Hippocampal formation (tissue), 2 donors: ENCODE measurements at places on chromosomes 1 and 21.

DNA sequence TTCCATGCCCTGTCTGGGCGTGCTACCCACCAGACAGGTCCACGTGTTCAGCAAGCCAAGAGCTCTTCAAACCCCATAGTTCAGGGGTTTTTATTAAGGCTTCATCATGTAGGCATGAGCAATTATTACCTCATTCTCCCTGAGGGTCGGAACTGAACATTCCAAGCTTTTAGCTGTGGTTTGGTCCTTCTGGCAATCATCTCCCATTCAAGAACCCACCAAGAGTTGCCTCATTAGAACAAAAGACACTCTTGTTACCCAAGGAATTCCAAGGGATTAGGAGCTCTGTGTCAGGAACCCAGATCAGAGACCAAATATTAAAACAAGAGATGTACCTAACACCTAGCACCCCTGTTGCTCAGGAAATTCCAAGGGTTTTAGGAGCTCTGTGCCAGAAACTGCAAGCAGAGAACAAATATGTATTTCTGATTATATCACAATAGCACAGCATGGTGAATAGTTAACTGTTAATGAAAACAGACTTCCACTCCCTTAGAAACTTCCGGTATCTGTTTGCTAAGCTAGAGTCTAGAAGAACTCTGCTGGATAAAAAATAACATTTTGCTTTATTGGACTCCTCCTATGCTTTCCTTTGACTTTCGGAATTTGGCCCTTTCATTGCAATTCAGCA is 201.2 kb upstream of the L1TD1 start:
- no peak for DNase-seq

GRCh38 chr1:56550138-56550858 is 29.1 kb downstream of the PLPP3 start:
- DNase-seq = no peak

- no peak for DNase-seq
Measured at GRCh38 chr21:29155118-29155932, 24.9 kb downstream of the MAP3K7CL start.

DNA sequence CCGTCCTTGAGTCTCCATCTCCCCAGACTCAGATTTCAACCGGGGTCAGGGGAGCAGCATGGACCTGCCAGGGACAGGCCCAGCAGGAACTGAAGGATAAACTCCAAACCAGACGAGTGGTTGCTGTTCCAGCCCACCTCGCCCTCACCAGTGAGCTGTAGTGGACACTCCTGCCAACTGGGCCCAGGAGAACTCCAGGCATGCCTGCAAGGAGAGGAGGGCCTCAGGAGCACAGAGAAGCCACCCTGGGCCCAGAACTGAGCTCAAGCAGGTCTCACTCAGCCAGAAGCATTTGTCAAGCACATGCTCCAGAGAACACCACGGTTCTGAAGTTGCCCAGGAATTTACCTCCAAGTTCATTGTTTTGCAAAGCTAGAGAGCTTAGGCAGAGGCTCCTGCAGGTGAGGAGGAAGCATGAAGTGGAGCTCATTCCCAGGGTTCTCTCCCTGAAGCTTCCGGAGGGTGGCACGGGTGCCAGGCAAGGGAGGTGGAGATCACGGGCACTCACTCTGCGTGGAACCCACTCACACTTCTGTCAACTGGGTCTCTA is 61.0 kb downstream of the MATN1 start:
- DNase-seq = no peak

DNA sequence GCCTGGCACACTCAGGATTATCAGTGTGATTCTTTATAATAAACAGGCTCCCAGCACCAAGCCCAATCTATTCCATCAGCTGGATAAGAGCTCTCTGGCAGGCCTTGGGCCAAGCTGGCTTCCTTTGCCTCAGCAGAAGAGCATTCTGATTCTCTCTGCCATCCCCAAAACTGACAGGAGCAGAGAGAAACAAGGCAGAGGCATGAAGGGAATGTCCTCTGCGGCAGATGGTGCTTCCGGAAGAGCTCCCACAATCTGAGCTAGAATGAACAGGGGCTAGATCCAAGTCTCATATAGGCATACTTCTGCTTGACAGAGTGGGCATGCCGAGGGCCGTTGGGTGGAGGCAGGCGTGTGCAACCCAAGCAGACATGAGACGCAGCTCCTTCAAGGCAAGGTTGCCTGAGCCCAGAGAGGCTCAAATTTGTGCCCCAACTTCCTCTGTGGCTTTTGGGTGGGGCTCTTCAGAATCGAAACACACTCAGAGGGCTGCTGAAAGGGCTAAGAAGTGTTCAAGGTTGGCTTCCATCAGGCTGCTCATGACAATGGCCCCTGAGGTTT is 4.0 kb downstream of the CAPN2 start:
- DNase-seq = no peak

DNA sequence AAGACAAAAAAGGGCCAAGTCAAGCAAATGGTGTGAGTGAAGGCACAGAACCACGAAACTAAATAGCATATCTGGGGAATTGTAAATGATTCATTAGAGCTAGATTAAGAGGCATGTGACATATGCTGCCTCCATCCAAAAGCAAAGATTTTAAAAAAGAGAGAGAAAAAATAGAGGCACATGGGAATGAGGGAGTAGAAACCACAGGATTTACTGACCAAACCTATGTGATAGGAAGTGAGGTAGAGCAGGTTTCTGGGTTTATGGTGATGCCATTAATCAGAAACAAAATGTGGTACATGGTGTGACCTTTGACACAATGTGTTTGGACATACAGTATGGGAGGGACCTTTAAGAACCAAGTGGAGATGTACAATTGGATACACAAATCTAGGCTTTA is 13.6 kb downstream of the C1orf52 start:
- DNase-seq = no peak

- DNase-seq = no peak
Measured at GRCh38 chr1:82947278-82947677, 1051.7 kb downstream of the TTLL7 start.

DNA sequence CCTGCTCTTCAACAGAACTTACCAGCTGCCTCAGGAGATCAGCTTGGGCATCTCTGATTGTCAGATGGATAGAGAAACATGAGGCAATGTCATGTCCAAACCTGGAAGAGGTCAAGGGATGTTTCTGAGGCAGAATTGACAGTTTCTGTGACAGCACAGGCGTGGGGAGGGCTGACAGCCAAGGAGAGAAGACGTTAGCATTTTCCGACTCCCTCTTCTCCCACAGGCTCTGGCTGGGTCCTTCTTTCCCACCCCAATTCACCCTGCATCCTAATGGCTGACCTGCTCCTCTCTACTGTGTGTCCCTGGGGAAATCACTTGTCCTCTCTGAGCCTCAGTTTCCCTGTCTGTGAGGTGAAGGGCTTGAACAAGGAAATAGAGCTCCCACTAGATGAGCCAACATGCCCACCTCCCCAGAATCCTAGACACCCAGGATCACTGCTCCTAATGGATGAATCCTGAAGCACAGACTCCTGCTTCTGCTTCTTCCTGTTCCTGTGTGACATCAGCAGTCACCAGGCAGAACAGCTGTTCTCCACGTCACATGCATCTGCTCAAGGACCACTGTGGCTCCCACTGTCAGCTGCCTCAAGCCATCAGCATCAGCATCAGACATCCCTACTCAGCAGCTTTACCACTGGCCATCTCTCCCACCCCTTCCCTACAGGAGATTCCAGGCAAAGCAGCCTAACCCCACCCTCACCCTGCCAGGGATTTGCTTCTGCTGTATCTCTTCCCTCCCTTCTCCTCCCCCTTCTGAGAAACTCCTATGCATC is 408.0 kb downstream of the MATN1 start:
- no peak for DNase-seq

DNA sequence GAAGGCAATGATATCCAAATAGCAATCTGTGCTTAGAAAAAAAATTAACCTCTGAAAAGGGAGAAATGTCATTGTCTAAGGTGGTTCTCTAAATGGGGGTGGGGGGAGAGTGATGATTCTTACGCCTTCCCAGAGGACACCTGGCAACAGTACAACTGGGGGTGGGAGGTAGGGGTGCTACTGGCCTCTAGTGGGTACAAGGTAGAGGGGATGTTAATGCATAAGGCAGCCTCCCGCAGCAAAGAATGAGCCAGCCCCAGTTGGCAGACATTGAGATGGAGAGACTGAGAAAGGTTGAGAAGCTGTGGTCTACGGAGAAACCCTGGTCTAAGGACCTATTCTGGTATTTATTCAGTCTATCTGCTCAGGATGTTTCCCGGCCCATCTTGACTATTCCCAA is 472.2 kb upstream of the RUNX1 start:
- no peak for DNase-seq

- peak; percentile 41 for DNase-seq
Measured at GRCh38 chr1:240091614-240092300, at the start of gene FMN2. Gene FMN2, plus strand, starts transcription at chr1:240091883. Its CDS starts 227 bp downstream, at chr1:240092110.

DNA sequence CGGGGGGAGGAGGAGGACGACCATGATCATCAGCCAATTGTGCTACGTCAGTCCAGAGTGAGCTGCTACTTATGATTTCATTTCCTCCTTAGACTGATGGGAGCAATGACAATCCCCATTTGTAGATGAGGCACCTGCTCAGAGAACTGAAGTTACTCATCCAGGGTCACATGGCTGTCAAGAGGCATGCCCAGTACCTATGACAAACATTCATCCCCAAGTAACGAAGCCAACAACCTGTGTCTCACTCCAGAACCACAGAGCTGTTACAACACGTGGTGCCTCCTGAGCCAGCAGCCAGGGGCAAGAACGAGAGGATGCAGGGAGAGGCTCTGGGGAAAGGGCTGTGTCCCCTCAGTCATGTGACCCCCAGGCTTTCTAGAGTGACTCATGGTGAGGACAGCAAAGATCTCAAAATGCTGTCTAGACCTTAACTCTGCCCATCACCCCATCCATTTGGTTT is 93.6 kb downstream of the SIM2 start:
- DNase-seq = no peak

DNA sequence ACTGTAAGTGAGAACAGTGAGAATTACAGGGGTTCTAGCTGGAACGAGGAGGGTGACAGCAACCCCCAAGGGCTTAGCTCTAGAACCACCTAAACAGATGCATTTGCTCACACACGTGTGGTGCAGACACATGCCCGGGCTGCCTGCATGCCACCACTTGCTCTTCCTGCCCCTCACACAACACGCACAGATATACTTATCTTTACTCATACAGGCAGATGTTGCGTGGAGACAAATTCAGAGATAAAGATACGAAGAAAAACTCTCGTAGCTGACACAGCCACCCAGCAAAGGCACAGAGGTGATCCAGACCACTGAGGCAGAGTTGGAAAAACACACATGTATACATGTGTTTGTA is 13.5 kb downstream of the VANGL1 start:
- no peak for DNase-seq

- no peak for DNase-seq
Measured at GRCh38 chr1:116228511-116228910, 117.3 kb downstream of the MAB21L3 start.

DNA sequence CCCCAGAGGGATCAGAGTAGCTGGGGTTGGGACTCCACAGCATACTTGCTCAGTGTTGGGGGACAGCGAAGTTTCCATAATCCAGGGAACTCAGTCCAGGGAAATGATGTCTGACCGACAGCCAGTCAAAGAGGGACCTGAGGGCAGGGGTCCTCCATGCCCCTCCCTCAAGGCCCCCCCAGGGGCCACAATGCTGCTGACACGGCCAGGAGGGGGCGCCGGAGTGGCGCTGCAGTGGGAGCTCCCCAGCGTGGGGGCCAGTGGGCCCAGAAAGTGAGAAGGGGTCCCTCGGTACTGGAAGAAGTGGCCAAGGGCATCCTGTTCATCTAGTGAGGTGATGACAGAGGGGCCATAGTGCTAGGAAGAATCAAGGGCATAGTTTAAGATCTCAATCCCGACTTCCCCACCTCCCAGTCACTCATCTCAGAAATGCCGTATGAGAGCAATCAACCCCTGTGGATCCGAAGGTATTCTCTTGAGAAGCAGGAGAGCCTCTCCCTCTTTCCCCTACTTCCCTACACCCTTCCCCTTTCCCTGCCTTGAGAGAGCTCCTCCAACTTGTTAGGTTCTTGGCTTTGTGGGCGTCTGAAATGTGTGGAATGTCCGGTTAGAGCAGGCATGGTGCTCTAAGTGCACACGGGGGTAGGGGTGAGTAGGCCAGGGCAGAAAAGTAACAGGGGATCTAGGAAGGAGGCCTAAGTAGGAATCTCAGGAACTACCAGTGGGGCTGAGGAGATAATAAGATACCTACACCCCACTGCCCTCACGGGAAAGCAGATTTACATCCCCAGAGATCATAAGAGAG is 4.1 kb downstream of the NUDT17 start:
- DNase-seq = no peak

- DNase-seq = no peak
Measured at GRCh38 chr1:197170538-197170937, 24.1 kb upstream of the ASPM start.

- DNase-seq = no peak
Measured at GRCh38 chr1:162571696-162572095, 10.2 kb downstream of the UAP1 start.
